Mesenchymal stem cell (in vitro differentiated cells and primary cell): ENCODE measurements at places on chromosomes 3 and 15.

DNA sequence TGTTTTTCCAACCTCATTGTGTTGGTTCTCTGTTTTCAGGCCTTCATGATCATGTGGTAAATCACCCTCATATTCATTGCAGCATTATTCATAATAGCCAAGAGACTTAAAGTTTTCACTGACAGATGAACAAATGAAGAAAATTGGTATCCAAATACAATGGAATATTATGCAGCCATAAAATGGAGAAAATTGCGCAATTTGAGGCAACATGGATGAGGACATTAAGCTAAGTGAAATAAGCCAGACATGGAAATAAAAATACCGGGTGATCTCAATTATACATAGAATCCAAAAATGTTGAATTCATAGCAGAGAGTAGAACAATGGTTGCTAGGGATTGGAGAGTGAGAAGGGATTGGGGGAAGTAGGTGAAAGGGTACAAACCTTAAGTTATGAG lies 491.9 kb upstream of the KCNMB2 start:
- DNase-seq: no peak

DNA sequence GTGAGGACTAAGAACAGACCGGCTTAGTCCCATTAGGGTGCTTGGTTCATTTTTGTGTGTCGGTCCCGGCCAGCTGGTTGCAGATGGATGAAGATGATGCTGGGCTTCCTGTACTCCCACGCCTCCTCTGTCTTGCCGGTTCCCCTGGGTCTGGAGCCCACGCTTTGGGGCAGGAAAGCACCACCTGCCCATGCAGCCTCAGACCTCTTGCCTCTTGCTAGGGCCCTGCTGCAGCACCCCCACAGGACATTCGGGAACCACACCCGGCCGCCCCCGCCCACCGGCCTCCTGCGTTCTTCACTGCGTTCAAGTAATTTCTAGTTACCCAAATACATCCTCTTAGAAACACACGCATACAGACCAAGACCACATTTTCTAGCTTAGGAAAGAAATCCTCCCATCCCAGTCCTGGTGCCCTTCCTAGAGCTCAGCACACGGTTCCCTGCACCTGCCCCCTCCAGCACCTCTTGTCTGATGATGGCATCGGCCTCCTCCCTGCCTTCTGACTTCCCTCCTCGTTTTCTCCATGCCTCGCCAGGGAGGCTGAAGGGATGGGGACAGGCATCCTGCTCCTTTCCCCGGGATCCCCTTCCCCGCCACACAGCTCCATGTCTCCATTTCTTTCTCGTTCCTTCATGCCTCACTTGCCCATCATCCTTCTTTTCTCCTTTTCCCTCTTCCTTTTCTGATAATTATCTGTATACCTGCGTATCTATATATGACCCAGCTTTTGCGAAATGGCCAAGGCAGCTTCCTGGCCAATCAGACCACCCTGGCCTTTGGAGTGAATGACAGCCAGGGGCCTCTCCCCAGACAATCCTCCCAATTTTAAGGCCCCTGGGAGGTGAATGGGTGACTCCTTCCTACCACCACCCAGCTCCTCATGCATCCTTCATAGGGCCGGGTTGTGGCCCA lies 30.9 kb downstream of the FAM3D start:
- no peak for DNase-seq

DNA sequence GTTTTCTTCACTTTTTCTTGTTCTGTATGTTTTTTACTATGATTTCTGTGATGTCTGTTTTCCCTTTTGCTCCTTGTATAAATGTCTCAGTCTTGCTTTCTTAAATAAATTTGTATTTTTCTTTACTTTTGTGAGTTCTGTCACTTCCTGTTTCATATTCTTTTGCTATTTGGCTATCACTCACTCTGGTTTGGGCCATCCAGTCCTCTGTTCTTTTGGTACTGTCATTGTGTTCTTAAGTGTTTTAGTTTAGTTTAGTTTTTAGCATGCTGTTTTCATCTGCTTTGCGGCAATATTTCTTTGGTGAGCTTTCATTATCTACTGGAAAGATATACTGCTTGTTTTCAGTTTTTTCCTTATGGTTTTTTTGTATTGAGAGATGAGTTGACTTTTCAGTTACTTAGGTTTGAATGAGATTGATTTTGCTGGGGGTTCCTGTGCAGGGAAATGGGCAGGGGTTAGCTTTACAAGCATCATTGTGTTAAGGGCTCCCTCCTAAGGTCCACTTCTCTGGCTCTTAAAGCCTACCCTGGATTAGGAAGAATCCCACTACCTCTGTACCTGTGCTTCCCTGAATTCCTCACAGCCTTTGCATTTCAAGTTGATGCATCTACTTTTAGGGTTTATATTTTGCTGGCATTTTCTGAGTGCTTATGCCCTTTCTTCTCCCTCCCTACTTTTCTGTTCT lies 35.1 kb downstream of the PDCD6IP start:
- DNase-seq: no peak

- DNase-seq: peak; percentile 73
Measured at GRCh38 chr3:49248840-49249227, 28.2 kb downstream of the C3orf62 start.

DNA sequence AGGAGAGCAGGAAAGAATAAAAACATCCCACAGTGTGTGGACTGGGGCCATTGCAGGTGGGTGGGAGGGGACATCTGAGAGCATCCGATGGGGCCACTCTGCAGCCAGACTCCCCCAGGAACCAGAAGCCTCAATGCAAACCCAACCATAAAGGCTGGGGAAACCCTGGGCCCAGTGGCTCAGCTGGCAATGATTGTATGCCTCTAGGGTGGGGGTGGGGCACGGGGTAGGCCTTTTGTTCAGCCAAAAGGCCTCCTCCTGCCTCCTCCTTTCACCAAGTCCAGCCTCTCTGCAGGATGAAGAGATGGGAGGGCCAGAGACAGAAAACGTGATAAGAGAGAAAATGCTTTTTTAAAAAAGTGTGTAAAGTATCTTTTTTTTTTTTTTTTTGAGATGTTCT lies 45.5 kb upstream of the HERC1 start:
- DNase-seq: no peak

DNA sequence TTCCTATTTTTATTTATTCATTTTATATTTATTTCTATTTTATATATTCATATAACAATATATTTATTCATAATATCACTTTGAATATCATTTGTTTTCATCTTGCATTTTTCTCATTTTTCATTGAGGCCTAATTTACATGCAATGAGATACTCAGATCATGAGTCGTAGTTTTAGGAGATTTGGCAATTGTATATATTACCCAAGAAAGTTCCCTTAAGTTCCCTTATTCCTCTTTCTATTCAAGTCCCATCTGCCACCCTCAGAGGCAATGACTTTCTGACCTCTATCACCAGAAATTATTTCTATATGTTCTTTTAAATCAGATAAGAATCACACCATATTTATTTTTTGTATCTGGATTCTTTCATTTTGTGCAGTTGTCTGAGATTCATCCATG lies 329.1 kb upstream of the TPRG1 start:
- DNase-seq: peak; percentile 58

GRCh38 chr15:90667073-90667754 lies 49.9 kb upstream of the BLM start:
- no peak for DNase-seq

DNA sequence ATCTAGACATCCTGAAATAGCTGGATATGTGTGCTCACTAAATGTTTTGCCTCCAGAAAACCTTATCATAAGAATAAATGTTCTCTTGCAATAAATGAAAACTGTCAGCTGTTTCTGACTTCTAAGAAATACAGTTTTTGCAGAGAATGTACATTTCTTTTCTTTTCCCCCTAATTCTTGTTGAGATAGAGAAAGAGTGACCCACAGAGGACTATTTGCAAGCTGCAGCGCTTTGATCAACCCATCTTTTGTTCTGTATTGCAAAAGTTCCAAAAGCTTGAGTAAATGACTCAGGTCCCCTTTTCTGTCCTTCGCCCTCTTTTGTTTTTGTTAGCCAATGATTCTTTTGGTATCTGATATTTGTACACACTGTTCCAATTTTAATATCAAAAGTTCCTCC lies 141.9 kb downstream of the BBX start:
- DNase-seq: no peak

- DNase-seq: no peak
Measured at GRCh38 chr15:46660096-46660842, 1025.4 kb downstream of the SQOR start.

- DNase-seq: no peak
Measured at GRCh38 chr3:5155241-5155640, 32.3 kb upstream of the EDEM1 start.

DNA sequence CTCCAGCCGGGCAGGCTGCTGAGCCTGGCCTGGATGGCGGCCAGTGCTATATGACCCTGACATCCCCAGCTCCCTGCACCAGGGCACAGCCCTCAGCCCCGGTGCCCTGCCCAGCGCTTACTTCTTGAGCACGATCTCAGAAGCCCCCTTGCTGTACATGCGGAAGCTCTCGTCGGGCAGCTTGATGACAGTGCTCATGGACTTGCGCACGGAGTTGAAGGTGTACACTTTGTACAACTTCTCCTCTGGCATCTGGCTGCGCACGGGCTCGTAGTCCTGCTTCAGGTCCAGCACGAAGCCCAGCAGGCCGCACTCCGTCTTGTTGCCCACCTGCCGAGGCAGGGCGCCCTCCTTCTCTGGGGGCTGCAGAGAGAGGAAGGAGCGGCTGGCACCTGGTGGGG lies 38.8 kb upstream of the SEC13 start:
- no peak for DNase-seq

DNA sequence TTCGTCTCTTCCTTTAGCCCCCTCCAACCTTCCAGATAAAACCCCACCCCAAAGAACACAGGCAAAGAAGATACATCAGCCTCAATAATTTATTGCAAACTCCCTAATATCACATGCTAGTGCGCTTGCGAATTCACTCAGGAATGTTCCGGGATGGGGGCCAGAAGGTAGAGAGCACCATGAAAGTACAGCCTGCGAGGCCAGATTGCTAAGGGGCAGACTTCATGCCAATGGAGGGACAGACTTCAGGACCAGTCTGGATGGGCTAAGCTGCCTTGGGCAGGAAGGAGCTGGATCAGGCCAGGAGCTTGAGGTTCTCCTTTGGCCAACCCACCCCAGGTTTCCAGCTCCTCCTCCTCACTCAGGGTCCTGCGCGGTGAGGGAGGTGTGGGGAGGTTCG lies 13.4 kb downstream of the CIDEC start:
- DNase-seq: no peak

DNA sequence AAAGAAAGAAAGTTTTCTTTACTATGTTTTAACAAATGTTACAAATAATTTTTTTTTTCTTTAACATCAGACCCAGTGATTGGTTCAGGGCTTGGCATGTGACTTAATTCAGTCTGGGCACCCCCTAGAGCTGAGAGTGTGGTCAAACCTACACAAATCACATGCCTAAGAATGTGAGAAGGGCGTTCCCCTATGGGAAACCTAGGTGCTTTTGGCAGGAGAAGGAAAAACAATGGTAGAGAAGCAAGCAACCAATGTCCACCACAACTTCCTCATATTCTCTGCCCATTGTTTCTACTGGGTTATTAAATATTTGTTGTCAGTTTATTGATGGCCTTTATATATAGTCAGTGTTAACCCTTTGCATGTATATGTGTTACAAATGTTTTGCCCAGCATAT lies 21.4 kb upstream of the PIAS1 start:
- no peak for DNase-seq

- no peak for DNase-seq
Measured at GRCh38 chr15:70556151-70556741, 207.1 kb downstream of the UACA start.

- no peak for DNase-seq
Measured at GRCh38 chr3:197062446-197062845, 32.8 kb upstream of the MELTF start.

DNA sequence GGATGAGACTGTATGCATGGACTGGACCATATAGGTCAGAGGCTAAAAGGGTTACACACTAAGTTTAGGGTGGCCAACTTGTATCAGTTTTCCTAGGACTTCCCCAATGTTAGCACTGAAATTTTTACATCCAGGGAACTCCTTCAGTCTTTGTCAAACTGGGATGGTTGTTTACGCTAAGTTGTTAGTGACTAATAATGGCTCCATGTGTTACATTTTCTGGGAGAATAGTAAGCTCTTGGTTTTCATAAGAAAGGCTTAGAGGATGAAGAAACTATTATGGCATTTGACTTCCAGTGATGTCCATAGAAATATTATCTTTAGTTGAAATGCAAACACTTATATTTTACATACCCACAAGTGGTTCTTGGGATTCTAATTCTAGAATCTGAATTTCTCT lies 57.9 kb upstream of the ST3GAL6 start:
- DNase-seq: peak; percentile 62

GRCh38 chr15:98676586-98677270 lies 28.4 kb downstream of the IGF1R start:
- DNase-seq: no peak

DNA sequence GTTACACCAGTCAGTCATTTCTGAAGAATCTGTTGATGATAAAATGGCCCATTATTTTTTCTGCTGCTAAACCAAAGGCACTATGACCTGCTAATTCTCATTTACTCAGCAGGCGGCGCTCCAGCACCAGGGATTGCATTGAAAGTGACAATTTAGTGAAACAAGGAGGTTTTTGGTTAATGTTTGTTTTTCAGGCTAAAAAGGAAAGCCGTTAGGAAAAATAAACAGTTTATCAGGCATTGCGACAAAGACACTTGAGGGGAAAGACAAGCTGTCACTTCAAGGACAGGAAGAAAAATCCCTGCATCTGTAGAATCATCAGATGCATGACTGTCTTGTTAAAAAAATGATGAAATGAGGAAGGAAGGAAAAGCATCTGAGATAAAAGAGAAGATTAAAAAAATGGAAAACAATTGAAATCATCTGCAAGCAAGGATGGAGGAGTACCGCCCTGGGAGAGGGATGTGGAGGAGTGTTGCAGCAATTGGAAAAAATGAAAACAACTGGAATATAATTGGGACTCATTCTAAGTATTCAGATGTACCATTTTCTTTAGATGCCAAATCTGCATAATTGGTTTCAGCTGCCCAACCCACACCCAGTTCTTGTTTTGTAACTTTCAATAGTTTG lies 54.0 kb downstream of the NR1D2 start:
- peak; percentile 70 for DNase-seq

DNA sequence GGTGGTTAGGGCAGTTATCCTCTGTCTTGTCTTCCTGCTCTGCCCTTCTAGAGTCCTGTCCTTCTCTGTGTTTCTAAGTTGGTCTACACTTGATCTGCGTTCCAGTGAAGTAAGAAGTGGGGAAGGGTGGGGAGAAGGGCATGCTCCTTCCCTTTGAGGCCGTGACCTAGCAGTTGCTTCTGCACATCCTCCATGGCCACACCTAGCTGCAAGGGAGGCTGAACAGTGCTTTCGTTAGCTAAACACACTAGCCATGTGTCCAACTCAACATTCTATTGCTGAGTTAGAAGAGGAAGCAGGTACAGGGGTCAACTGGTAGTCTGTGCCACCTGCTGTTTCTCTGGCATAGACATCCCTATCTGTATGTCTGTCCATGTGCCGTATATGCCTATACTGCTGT lies 94.5 kb downstream of the LARS2 start:
- DNase-seq: no peak

- no peak for DNase-seq
Measured at GRCh38 chr3:27221264-27221932, 147.8 kb downstream of the NEK10 start.

GRCh38 chr15:37103475-37104423 lies 3.4 kb upstream of the MEIS2 start:
- DNase-seq: peak; percentile 15
